Skeletal muscle cell (primary cell): ENCODE measurements at places on chromosomes 1 and 21.

DNA sequence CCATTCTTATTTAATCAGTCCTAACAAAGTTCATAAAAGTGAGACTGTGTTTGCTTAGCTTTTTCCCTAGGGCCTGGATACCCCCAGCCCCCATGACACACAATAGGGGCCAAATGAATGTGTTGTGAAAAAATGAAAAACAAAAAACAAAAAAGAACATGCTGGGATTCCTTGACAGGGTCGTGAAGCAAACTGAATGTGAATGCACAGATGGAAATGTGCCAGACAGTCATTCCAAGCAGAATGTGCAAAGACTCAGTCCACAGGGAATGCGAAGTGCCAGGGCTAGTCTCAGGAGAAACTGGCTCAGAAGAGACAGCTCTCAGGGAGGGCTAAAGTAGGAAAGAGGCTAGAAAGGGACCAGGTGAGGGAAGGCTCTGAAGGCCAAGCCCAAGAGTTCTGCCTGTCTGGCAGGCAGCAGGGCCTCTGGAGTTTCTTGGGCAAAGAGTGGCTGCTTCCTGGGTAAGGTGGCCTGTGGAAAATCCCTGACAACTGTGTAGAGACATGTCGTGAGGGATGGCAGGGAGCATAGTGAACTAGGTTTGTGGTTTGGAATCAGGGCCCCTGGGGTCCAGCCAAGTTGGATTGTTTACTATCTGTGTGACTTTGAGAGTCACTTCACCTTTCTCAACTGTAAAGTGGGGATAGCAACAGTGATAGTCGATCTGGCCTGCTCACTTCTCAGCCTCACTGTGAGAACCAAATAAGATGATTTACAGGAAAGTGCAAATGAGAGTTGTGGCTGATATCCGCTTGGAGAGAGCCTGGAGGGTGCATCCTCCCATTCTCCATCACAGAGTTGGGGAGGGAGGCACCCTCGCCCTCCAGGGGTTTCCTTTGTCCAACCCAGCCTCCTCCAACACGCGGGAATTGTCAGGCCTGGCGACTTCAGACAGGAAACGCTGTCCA is 1.2 kb upstream of the ADAM15 start:
- no peak for DNase-seq

- DNase-seq, result no peak
These were observed 19.4 kb upstream of the ESRRG start for GRCh38 chr1:216742625-216743024.

- DNase-seq, result no peak
These were observed 3.2 kb downstream of the MECR start for GRCh38 chr1:29227511-29227910.

GRCh38 chr21:27756191-27756590 is 789.3 kb upstream of the ADAMTS5 start:
- no peak for DNase-seq

DNA sequence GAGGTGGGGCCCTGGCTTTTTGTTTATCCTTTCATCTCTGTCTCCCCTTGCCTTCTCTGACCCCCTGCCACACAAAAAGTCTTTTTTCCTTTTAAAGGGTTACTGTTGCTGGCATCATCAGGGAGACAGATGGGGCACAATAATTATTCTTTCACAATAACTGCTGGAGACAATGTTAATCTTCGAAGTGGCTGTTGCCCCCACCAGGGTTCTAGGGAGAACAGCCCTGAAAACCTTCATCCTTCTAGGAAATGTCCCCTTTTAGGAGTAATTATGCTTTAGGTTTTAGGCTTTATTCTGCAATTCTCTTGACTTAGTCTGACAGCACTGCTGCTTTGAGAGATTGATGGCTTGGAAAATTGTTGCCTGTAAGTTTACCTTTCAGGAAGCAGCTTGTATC is 150.0 kb downstream of the NOS1AP start:
- DNase-seq, result no peak

DNA sequence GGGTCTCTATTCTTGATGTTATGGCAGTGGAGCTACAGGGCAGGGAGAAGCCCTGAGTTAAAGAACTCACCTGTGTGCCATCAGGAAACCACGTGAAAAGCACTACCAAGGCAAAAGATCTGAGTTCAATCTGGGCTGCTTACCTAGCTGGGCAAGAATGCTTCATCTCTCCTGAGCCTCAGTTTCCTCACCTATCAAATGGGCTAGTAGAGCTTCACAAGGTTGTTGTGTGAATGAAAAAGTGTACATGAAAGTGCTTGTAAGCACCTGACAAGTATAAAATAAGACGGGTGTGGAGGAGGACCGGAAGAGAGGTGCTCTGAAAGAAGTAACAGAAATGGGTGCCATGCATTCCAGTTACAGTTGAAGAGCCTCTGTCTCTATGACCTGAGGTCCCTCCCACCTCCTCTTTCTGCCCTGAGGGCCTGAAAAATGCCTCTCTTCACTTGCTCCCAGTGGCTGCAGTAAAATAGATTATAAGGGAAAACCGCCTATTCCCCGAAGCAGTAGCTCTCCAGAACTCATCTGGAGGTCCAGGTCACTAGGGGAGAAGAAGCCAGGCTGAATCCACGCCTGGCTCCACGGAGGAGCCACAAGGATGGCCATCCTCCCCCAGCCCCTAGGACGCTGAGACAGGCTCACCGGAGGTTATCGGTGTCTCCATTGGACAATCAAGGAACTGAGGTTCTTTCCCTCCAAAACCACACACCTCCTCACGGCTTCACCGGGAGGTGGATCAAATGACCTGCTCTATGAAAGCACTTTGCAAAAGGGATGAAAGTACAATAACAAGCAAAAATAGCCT is 1.4 kb downstream of the GPR161 start:
- DNase-seq, result no peak

DNA sequence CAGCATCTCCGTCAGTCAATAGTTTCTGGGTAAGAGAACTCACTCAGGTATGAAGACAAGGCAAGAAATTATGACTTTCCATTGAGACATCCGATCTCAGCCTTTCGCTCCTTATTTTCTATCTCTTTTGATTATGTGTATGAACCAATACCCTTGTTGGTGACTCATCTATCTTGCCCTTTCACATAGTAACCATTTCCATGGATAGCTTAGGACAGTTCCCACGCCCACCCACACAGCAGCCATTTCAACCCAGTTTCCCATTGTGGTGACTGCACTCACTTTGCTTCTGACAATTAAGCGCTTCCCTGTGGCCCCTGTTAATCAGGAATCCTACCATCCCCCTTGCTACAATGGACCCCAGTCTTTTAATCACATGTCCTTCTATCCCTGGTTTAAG is 210.6 kb upstream of the ADGRL2 start:
- DNase-seq, result peak; percentile 28

- no peak for DNase-seq
These were observed 76.6 kb downstream of the MAST2 start for GRCh38 chr1:45879885-45880598.

DNA sequence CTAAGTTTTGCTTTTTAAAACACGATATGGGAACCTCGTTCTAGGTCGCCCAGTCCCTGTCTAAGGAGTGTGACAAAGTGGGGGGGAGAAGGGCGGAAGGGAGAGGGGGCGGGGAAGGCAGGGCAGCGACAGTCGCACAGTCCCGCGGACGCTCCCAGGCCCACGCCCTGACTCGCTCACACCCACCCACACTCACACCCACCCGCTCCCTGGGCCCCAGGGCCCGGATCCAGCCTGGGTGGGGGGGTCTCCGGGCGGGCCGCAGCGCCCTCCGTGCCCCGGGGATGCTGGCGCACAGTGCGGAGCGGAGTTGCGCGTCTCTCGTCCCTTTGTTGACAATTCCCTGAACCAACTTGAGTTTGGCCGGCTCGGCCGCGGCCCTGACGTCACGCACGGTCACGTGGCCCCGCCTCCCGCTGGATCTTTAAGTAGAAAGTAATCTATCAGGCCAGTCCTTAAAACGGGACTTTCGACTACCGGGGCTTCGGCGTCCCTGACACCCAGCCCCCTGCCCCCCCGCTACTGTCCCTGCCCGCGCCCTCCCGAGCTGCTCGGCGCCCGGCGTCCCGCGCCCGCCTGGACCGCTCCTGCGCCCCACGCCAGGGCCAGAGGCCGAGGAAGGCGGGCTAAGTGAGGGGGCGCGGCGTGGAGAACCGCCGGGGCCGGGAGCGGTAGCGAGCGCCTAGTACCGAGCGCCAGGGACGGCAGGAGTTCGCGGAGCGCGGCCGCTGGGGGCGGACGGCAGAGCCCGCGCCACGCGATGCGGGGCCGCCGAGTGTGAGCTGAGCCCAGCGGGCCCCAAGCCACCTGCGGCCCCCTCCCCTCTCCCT is at the start of gene FOXD3:
Gene FOXD3 (plus strand): TSS at position 454 of the 830 bp plus-strand sequence. CDS start 492 bp downstream, outside the sequence.
- no peak for DNase-seq

DNA sequence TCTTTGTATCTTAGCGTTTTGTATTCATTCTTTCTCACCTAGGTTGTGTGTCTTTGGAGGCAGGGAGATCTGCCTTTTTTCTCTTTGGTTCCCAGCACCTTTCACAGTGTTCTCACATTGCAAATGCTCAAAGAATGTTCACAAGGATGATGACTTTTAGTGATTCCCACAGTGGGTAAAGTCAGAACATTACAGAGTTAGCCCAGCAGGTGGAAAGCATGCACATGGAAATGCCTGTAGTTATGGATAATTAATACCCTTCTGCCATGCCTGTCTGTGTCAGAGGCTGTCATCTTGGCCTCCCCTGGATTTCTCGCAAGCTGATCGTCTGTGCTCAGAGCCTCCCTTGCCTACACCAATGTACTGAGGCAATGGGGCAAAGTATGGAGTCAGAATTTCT is 458.9 kb downstream of the LMO4 start:
- DNase-seq, result peak; percentile 39

GRCh38 chr1:197663162-197663953 is 111.9 kb downstream of the DENND1B start:
- DNase-seq, result no peak

DNA sequence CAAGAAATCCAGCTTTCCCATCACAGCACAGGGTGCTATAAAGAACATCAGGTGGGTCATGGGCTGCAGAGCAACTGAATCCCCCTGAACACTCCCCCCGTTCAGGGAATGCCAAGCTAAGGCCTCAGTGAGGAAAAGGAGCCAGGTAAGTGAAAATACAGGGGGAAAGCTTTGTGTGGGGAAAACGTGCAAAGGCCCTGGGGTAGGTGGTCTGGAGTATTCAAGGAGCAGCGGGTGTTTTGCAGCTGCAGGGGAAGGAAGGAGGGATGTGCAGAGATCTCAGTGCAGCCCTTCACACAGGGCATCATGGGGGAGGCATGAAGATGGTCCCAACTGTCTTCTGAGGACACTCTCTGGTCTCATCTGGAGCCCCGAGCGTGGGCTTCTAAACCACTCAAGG is 119.2 kb downstream of the ETS2 start:
- DNase-seq, result no peak

GRCh38 chr21:41160036-41160435 is 7.9 kb upstream of the BACE2 start:
- no peak for DNase-seq

DNA sequence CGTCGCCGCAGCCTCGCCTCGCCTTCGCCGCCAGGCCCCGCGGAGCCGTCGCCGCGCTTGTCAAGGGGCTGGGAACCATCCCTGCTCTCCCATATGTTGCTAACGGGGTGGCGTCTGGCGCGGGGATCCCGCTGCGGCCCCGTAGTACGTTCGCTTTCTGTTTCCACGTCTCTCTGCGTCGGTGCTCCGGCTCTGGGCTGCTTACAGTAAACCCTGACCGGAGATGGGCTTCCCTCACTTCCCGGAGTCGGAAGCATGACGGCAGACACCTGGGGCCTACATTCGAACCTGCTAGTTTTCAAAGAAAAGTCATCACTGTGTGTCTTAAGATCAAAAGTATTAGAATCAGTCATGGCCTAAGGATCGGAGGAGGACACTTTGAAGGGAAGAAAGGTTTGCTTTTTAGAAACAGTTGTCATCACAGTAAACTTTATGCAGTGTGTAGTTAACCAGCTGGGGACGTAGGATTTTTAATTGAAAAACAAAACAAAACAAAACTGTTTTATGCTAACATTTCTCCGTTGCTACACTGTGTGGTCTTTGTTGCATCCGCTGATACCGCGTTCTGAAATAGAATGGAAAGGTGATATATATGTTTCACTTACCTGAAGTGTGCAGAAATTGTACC is 69.0 kb downstream of the SLC35A3 start:
- DNase-seq, result peak; percentile 21

- DNase-seq, result no peak
These were observed 1407.2 kb downstream of the MRPL39 start for GRCh38 chr21:24200052-24200451.

DNA sequence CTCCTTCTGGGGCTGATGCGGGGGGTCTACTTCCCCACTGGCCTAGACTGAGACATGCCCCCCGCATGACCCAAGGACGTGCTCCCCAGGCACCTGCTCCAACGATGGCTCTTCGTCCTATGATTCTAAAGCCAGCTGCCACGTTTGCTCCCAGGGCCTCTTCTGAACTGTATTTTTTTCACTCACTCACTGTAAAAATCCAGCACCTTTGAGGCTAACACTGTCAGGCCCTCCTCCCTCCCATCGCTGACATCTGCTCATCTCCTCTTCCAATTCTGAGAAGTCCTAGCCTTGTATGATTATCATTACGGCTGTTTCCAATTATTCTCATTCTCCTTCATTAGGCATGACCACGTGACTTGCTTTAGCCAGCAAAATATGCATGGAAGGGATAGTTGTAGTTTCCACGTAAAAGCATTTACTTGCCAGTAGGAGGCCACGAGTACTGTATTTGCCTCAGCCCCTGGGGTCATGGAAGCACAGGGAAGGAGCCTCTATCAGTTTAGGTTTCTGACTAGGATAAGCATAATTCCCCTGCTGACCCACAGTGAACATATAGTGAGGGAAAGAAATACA is 19.1 kb upstream of the EDN2 start:
- no peak for DNase-seq

GRCh38 chr1:184635347-184635979 is 119.2 kb downstream of the EDEM3 start:
- no peak for DNase-seq

- no peak for DNase-seq
These were observed 395.0 kb upstream of the NCAM2 start for GRCh38 chr21:20603236-20603635.

DNA sequence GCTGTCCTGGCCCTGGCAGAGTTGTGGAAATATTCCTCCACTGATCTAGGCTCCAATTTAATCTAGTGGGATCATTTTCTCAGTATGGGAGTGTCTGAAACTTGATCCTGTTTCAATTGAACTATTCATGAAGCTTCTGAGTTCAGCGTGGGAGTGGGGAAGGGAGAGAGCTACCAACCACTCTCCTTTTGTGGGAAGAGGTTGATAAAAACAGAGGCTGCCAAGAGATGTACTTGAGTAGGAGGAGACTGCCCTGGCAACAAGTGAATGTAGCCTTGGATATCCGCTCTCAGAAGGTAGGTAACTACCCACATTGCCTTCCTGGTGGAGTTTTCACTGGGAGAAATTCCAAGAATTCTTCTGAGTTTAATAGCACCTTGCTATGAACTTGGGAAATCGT is at the start of gene CTXND2:
Gene CTXND2 (plus strand): TSS at position 119 of the 400 bp plus-strand sequence. CDS start 25,179 bp downstream, outside the sequence.
- peak; percentile 31 for DNase-seq

DNA sequence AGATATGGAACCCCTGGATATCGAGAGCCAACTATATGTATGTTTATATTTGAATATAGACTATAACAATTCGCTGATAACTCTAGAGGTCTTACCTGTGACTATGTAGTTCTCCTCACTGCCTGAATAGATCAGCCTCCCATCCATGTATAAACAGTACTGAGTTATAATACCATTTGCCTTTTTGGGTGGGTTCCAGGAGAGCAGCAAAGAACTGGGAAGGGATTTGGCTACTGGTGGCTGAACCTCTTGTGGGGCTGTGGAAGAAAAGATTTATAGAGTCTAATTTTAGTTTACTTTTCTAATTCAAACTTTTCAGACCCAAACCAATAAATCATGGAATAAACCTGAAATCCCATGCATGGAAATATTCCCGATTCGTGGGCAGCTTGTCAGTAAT is 376.9 kb downstream of the USH2A start:
- DNase-seq, result no peak

GRCh38 chr1:75174031-75174760 is 40.0 kb downstream of the LHX8 start:
- no peak for DNase-seq

- no peak for DNase-seq
These were observed 90.2 kb upstream of the VAMP3 start for GRCh38 chr1:7680955-7681268.
